Anterior cingulate cortex (tissue), 58 donors: ENCODE measurements at places on chromosomes 4 and X.

DNA sequence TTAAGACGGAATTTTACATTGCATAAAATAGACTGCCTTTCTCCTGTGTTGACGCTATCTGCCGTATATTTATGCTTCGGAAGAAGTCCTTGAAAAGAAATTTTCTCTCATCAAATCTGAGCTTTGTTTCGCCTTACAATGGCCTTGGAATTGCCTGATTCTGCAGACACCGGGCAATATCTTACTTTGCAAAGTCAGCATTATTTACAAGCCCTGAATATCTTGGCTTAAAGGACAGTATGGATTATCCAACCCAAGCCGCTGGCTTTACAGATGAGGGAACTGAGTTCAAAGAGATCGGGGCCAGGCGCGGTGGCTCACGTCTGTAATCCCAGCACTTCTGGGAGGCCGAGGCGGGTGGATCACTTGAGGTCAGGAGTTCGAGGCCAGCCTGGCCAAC, 1.1 kb upstream of the MANBA start:
- no peak for DNase-seq

GRCh38 chr4:23135792-23136645, 443.3 kb downstream of the GBA3 start:
- no peak for DNase-seq

DNA sequence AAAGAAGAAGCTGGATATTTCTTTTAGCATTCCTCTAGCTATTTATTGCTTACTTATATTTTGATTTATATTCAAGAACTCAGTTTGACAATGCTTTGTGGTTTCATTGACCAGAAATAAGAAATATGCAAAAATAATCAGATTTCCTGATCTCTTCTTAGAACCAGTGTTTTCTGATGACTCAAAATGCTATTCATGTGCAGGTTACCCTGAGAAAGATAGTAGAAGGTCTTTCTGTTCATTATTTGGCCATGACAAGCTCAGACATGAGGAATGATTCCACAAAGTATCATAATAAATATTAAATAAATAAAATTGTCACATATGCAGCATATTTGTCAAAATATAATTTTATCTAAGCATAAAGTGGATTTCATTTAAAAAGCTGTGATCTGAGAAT, 24.1 kb downstream of the ADH7 start:
- DNase-seq, result no peak

GRCh38 chr4:141132072-141132708, 1.1 kb downstream of the RNF150 start:
- no peak for DNase-seq

DNA sequence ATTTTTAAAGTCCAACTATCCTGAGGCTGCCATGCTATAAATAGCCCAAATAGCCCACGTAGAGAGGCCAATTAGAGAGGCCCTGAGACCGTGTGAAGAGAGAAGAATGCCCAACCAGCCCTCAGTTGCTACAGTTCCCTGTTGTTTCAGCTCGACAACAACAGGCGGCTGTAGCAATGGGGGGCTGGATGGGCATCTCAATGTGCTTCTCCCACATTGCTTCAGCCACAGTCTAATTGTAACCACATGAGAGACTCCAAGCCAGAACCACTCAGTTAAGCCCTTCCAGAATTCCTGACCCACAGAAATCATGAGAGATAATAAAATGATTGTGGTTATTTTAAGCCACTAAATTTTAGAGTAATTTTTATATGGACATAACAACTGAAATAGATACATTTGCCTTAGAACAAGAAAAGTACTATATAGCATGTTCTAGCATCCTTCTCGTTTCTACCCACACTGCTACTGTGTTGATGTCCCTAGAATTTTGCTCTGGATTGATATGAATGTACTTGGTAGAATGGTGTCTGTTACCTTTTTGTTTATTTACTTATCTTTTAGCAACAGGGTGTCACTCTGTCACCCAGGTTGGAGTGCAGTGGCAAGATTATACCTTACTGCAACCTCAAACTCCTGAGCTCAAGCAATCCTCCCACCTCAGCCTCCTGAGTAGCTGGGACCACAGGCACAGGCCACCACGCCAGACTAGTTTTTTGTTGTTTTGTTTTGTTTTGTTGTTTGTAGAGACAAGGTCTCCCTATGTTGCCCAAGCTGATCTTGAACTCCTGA, 436.4 kb downstream of the BCOR start:
- no peak for DNase-seq

GRCh38 chrX:103554687-103555424, 30.5 kb upstream of the TCEAL4 start:
- DNase-seq, result peak; percentile 23

DNA sequence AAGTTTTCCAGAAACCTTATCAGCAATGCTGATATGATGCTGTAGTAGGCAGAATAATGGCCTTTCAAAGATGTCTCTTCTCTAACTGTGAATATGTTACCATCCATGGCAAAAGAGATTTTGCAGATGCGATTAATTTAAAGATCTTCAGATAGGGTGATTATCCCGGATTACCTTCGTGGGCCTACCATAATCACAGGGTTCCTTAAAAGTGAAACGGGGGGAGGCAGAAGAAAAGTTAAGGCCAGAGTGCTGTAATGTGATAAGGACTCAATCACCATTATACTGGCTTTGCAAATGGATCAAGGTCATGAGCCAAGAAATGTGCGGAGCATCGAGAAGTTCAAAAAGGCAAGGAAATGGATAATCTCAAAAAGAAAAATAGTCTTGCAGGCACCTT, 459.6 kb downstream of the CCSER1 start:
- DNase-seq, result no peak

DNA sequence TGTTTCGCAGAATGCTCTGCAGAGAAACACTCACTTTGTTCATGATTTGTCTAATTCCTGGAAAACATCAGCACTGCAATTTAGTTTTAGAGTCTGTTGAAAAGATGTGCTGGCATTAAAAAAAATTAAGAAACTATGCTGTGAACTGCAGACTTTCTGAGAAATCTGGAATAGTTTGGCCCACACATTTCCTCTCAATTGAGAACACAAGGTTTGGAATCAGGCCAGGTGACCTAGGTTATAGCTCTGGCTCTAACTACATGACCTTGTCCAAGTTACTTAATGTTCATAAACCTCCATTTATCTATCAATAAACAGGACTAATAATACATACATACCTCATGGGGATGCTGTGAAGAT, 61.4 kb upstream of the ENPEP start:
- DNase-seq, result no peak

DNA sequence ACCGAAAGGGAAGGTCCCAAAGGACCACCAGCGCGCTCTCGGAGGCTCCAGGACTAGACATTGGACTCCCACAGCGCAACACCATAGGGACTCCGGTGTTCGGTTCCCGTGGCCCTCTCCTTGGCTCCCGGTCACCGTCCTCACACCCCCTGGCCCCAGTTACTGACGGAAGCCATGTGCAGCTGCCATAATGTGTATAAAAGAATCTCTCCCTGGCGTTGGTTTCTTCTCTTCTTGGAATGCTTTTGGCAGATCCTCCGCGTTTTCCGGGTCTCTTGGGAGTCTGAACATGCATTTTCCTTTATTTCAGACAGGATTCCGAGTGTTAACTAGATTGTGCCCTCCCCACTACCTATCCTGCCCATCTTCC, 69.8 kb downstream of the FBXO8 start:
- no peak for DNase-seq
